ENCODE measurements at places on chromosomes 3 and 15.

- no peak overlapping the region for H3K4me3 ChIP-seq
- H3K27me3 ChIP-seq = no peaks in the 10 kb centered on the region
- no peaks in the 10 kb centered on the region for H3K4me1 ChIP-seq
- no peak overlapping the region for H3K27ac ChIP-seq
- DNase-seq = no peak
These were observed 88.8 kb downstream of the WDR72 start for GRCh38 chr15:53670701-53671100.

GRCh38 chr15:34039790-34040113, 748 bp upstream of the AVEN start:
- peak overlapping the region; percentile 94 for H3K27ac ChIP-seq
- peak overlapping the region; percentile 79 for H3K4me3 ChIP-seq
- DNase-seq = no peak
- peaks cover 18% of the 10 kb centered on the region for H3K4me1 ChIP-seq

DNA sequence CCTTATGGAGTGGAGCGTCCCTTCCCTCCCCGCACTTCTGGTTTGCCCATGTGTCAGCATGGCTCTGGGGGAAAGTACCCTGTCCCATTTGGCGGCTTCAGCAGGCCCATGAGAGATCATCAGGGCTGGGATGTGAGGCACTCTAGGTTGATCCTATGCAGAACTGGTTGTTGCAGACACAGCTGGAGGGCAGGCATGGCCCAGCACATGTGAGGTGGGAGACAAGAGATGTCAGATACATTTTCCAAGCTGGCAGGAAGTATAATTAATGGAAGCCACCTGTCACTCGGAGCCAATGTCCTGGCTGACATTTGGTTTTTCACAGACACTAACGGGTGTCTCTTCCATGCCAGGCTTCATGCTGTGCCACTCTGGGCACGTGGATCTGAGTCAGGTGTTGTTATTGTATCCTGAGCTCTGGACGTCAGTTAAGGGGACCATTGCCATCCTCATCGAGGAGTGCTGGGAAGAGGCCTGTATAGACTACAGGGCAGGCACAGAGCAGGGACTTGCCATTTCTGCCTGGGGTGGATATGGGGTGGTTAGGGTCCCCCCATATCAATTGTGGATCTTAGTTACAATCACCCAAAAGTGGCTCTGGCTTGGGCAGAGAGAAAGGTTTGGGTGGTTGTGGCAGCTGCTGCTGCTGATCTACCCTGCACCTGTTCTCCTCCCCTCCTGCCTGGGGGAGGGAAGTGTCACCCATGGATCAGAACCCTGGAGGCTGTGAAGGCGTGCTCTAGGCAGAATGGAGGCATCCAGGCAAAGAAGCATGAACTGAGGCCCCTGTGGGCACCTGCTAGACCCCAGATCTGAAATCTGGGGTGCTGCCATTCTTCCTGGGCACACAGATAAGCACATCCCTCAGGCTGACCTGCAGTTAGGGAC, 140.7 kb downstream of the FBLN2 start:
- H3K4me3 ChIP-seq = no peak overlapping the region
- no peak overlapping the region for H3K27ac ChIP-seq

- no peak for DNase-seq
- no peak overlapping the region for H3K4me3 ChIP-seq
- no peaks in the 10 kb centered on the region for H3K4me1 ChIP-seq
- no peaks in the 10 kb centered on the region for H3K27me3 ChIP-seq
- no peak overlapping the region for H3K27ac ChIP-seq
These were observed 239.4 kb downstream of the WNT5A start for GRCh38 chr3:55247666-55248065.

DNA sequence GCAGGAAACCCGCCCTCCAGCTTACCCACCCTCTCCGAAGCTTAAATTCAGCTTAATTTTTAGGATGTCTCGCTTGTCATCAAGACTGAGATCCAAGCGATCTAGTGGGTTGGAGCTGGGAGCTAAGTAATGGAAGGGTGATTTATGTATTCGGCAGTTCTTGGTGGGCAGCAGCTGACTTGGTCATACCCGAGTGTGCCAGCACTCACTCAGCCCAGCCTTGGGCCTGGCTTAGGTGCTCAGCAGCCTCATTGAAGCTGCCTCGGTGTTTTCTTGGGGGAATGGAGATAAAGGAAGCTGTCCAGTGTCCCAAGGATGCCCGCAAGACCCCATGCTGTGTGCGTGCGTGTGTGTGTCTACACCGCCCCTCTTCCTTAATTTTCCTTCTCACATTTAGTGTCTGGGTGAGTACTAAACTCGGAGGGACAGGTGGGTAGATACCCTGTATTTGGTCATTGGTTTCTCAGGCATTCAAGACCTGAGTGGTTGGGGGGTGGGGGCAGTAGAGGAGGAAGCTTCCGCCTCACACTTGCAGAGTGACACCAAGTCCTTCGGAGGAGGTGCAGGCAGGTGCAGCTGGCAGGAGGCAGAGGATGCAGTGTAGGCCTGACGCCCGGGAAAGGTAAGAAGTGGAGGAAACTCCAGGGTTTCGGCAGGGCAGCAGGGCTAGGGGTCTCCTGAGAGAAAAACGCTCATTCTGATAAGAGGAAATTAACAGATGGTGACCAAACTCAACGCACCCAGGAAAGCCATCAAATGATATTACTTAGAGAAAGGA, 92.8 kb downstream of the PCSK6 start:
- H3K27ac ChIP-seq = no peak overlapping the region
- no peak overlapping the region for H3K4me3 ChIP-seq
- H3K27me3 ChIP-seq = peaks cover 40% of the 10 kb centered on the region
- no peak for DNase-seq
- H3K4me1 ChIP-seq = peaks cover 26% of the 10 kb centered on the region

GRCh38 chr3:58272891-58273290, 33.2 kb upstream of the RPP14 start:
- no peak for DNase-seq
- peaks cover 8% of the 10 kb centered on the region for H3K4me1 ChIP-seq

GRCh38 chr3:155038203-155038554, 41.9 kb upstream of the MME start:
- no peak overlapping the region for H3K4me3 ChIP-seq
- H3K27me3 ChIP-seq = no peaks in the 10 kb centered on the region
- H3K4me1 ChIP-seq = no peaks in the 10 kb centered on the region

- no peaks in the 10 kb centered on the region for H3K36me3 ChIP-seq
- H3K4me1 ChIP-seq = peaks cover 10% of the 10 kb centered on the region
- H3K27ac ChIP-seq = no peak overlapping the region
- DNase-seq = no peak
- H3K27me3 ChIP-seq = no peaks in the 10 kb centered on the region
These were observed 32.2 kb downstream of the DNAAF4 start for GRCh38 chr15:55475842-55476241.

GRCh38 chr15:89599021-89599420, 23.8 kb downstream of the TICRR start:
- DNase-seq = no peak
- no peak overlapping the region for H3K4me3 ChIP-seq
- H3K27ac ChIP-seq = no peak overlapping the region
- H3K4me1 ChIP-seq = no peaks in the 10 kb centered on the region
- no peaks in the 10 kb centered on the region for H3K27me3 ChIP-seq

GRCh38 chr3:48899273-48899672, 591 bp upstream of the SLC25A20 start:
- peak overlapping the region; percentile 92 for H3K4me3 ChIP-seq
- DNase-seq = no peak
- peaks cover 38% of the 10 kb centered on the region for H3K4me1 ChIP-seq

DNA sequence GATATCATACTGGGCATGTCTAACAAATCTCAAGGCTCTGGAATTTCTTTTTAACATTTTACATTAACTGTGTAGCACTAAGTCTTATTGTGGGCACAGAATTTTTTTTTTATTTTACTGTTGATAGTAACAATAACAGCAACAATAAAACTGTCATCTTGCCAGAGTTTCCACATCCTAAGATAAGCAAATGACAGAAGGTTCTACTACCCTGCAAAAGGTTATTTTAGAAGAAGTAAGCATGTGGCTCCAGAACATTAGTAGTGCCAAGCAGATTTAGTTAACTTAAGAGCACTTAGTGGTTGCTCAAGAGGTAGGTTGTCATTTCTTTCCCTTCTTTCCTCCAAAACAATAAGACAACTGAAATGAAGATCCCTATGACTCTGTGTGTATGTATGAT, 743.0 kb upstream of the CBLB start:
- no peak overlapping the region for H3K27ac ChIP-seq
- peaks cover 2% of the 10 kb centered on the region for H3K4me1 ChIP-seq
- H3K36me3 ChIP-seq = peaks cover 2% of the 10 kb centered on the region
- no peak for DNase-seq
- H3K27me3 ChIP-seq = no peaks in the 10 kb centered on the region

GRCh38 chr15:77361456-77361855, 58.4 kb downstream of the PEAK1 start:
- no peak overlapping the region for H3K4me3 ChIP-seq
- no peak overlapping the region for H3K27ac ChIP-seq
- H3K36me3 ChIP-seq = peaks cover 29% of the 10 kb centered on the region
- H3K27me3 ChIP-seq = no peaks in the 10 kb centered on the region
- DNase-seq = no peak

Measured in activated B cell treated with CpG ODN at 0.5 μM for 24 hours (primary cell).